ENCODE measurements at places on chromosomes 5 and 9. TPM values are rescaled to one million over a fixed set of nuclear protein-coding genes. Genes with fewer than 3 reads are reported as not detected.

GRCh38 chr9:91073049-91073810 lies 271.6 kb downstream of the SYK start:
- H3K4me1 ChIP-seq = peaks cover 9% of the 10 kb centered on the region
- no peak overlapping the region for H3K27ac ChIP-seq
- H3K27me3 ChIP-seq = peaks cover 7% of the 10 kb centered on the region
- DNase-seq = no peak
- no peak overlapping the region for H3K4me3 ChIP-seq

DNA sequence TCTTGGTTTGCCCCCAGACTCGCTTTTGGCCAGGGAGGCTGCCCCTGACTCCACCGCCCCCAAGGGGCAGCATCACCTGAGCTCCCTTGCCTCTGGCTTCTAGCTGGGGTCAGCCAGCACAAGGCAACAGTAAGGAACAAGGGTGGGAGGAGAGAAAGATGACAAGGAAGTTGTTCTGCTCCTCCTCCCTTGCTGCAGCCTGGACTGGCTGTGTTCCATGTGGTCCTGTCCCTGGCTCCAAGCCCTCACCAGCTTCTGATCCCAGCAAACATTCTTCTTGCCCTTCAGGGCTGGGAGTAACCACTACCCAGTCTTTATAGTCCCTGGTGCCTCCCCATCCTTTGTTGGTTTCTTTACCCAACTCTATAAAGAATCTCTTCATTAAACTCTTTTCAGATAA lies 100.3 kb upstream of the SPIN1 start:
- H3K36me3 ChIP-seq = peaks cover 12% of the 10 kb centered on the region
- no peak overlapping the region for H3K27ac ChIP-seq
- H3K27me3 ChIP-seq = no peaks in the 10 kb centered on the region
- no peak overlapping the region for H3K4me3 ChIP-seq

DNA sequence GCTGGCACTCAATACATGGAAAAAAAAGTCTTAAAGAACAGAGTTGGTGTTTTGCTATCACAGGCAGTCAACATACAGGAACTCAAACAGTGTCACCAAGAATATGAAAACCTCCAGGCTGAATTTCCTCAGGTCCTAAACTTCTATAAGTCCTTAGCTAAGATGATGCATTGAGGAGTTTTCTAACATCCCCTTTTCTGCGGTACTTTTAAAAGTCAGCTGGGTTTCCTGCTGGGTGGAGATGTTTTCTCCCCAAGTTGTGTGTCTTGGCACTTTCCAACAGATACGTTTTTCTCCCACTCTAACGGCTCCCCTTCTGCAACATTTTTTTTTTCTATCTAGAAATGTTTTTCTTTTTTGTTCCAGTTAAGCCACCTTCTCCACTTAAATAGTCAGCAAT lies 244.8 kb upstream of the HAPLN1 start:
- H3K4me1 ChIP-seq = no peaks in the 10 kb centered on the region
- H3K4me3 ChIP-seq = no peak overlapping the region
- H3K27me3 ChIP-seq = no peaks in the 10 kb centered on the region
- H3K27ac ChIP-seq = no peak overlapping the region
- no peak for DNase-seq

- peak overlapping the region; percentile 90 for H3K27ac ChIP-seq
- no peaks in the 10 kb centered on the region for H3K27me3 ChIP-seq
- peak; percentile 46 for DNase-seq
- H3K4me3 ChIP-seq = peak overlapping the region; percentile 77
These were observed 8.2 kb downstream of the RAPGEF1 start for GRCh38 chr9:131731644-131732043.

- no peaks in the 10 kb centered on the region for H3K36me3 ChIP-seq
- H3K27ac ChIP-seq = no peak overlapping the region
- no peaks in the 10 kb centered on the region for H3K4me1 ChIP-seq
- DNase-seq = no peak
- no peaks in the 10 kb centered on the region for H3K27me3 ChIP-seq
- no peak overlapping the region for H3K4me3 ChIP-seq
These were observed 178.7 kb downstream of the SPATA31D1 start for GRCh38 chr9:82167296-82167695.

GRCh38 chr9:85741095-85741874 lies 469 bp downstream of the AGTPBP1 start:
- H3K4me3 ChIP-seq = peak overlapping the region; percentile 89
- no peak for DNase-seq
- no peaks in the 10 kb centered on the region for H3K27me3 ChIP-seq
- H3K36me3 ChIP-seq = no peaks in the 10 kb centered on the region
- peak overlapping the region; percentile 92 for H3K27ac ChIP-seq
- peaks cover 34% of the 10 kb centered on the region for H3K4me1 ChIP-seq

DNA sequence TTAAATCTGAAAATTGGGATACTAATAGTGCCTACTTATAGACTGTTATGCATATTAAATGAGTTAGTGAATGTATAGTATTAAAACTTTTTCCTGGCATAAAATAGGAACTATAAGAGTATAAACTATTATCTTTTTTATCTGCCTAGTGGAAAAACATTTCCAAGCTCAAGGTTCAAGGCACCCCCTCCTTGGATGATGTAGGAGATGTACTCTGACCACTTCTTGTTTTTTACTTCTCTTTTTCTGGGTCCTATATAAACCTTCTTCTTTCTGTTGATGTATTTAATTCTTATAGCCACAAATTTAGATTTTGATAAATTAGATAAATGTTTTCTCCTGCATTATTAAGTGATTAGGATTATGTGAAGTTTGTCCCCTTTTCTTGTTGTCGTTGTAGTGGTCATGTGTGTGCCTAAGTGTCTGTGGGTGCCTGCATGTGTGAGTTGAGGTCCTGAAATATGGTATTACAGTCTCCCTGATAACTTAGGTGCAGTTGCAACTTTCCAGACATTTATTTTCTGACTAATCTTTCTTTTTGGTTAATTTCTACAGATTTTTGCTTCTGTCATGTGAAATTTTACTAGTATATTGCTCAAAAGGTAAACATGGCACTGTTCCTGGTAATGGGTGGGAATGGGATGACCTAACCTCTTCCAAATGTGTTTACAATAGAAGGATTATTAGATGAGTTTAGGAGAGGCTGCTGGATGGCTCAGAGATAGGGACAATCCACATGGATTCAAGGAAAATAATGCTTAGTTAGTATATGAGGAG lies 160.8 kb upstream of the CDKN2B start:
- H3K27ac ChIP-seq = no peak overlapping the region
- H3K4me1 ChIP-seq = peaks cover 3% of the 10 kb centered on the region
- no peak for DNase-seq
- no peaks in the 10 kb centered on the region for H3K36me3 ChIP-seq
- H3K4me3 ChIP-seq = no peak overlapping the region
- peaks cover 12% of the 10 kb centered on the region for H3K27me3 ChIP-seq

DNA sequence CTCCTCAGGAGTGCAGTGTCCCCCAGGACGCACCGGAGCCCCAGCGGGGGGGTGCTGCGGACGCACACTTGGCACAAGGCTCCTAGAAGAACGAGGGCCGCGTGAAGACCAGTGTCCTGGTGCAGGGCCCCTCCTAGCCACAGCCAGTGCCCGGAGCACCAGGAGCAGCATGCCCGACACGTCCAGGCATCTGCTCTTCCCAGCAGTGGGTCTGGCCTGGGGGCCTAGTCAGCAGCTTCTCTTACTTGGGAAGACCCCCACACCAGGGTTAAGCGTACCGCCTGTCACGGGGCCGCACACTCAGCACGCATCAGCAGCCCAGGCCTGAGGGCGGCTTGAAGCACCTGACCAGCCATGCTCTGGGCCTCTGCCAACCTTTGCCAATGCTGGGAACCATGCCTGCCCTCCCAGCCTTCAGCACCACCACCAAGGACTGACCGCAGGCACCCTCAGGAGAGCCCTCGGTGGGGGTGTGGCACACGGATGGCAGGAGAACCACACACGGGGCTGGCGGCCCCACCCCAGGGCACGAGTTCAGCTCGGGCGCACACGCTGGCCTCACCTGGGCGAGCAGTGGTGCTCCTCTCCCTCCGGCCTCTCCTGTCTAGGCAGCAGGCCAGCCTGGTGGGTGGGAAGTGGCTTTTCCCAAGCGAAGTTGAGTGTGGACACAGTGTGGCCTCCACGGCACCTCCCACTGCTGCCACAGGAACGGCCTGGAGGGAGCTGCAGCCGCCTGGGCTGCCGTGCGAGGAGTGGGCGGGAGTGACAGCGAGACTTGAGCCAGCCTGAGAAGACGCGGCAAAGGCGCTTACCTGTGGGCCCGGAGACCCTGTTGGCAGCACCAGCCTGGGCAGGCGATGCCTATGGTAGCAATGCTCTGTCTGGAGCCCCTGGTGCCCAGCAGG lies 12.0 kb upstream of the AJM1 start:
- H3K27me3 ChIP-seq = no peaks in the 10 kb centered on the region
- peaks cover 2% of the 10 kb centered on the region for H3K36me3 ChIP-seq
- H3K4me1 ChIP-seq = no peaks in the 10 kb centered on the region
- no peak overlapping the region for H3K27ac ChIP-seq

DNA sequence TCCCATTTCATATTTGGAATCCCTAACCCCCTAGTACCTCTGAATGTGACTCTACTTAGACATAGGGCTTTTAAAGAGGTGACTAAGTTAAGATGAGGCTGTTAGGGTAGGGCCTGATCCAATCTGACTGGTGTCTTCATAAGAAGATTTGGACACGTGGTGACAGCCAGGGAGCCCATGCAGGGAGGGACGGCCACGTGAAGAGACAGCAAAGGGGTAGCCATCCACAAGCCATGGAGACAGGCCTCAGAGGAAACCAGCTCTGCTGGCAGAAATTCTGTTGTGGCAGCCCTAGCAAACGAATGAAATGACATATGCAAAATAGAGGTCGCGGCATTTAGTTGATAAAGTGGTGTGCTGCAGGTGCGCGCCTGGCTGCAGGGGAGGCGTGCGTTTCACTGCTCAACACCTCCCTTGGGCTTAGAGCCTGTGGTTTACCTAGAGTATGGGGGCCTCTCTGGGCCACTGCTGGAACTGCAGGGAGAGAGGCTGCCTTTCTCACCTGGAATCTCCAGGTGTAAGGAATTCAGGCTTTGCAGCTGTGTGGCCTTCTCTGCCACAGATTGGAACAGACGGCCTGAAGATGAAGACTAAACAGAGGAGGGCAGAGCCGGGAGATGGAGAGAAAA lies 7.1 kb upstream of the AFAP1L1 start:
- H3K27me3 ChIP-seq = peaks cover 4% of the 10 kb centered on the region
- peaks cover 2% of the 10 kb centered on the region for H3K36me3 ChIP-seq
- H3K4me3 ChIP-seq = no peak overlapping the region
- H3K27ac ChIP-seq = no peak overlapping the region
- peak; percentile 29 for DNase-seq
- H3K4me1 ChIP-seq = peaks cover 3% of the 10 kb centered on the region

DNA sequence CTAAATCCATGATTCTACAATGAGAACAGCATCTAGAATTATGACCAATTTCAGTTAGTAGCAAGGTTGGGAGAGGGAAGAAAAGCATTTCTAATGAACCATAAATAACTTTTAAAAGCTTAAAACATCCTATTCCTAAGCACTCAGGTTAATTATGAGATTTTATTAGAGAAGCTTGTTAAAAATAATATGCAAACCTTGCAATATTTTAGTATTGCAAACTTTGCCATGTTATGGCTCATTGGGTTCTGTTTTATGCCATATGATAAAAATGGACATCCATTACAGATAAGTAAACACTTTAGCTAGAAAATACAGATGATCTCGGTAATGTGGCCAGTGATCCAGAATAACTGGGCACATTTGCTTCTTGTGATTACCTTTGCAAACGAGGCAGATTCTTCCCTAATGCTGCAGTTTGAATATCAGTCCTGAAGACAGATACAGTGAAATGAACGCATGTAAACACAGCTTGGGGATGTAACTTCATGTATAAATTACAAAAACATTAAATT lies 447.0 kb downstream of the PLK2 start:
- H3K4me1 ChIP-seq = no peaks in the 10 kb centered on the region
- no peaks in the 10 kb centered on the region for H3K27me3 ChIP-seq
- DNase-seq = no peak
- no peaks in the 10 kb centered on the region for H3K36me3 ChIP-seq
- no peak overlapping the region for H3K27ac ChIP-seq

DNA sequence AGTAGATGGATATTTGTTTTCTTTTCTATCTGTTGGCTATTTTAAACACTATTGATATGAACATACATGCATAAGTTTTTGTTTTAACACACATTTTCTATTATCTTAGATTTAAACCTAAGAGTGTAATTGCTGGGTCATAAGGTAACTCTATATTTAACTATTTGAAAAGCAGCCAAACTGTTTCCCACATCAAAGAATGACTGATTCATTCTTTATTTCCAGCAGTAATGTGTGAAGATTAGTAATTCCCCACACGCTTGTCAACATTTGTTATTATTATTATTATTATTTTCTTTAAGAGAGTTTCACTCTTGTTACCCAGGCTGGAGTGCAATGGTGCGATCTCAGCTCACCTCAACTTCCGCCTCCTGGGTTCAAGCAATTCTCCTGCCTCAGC lies 1495.8 kb downstream of the EFNA5 start:
- no peaks in the 10 kb centered on the region for H3K27me3 ChIP-seq
- H3K27ac ChIP-seq = no peak overlapping the region
- no peaks in the 10 kb centered on the region for H3K36me3 ChIP-seq
- no peak overlapping the region for H3K4me3 ChIP-seq
- DNase-seq = no peak

GRCh38 chr5:151745071-151745705 lies 13.2 kb downstream of the ATOX1 start:
- H3K4me3 ChIP-seq = no peak overlapping the region
- H3K36me3 ChIP-seq = peaks cover 24% of the 10 kb centered on the region

DNA sequence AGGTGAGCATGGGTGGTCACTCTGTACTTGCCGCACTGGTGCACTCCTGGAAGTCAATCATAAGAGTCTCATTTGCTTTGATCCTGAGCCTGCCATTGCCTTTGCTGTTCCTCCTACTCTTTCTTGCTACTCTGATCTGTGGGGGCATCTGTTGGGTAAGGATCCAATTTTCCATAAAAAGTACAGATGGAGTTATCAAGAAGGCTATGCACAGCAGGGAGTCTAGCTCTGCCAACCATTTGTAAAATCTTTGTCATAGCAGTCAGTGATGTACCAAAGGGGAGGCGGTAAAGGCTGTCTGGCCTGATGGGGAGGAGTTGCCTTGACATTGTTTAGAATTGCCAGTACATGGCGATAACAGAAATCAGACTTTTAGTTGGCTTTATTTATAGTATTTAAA lies 109.0 kb upstream of the PLPPR1 start:
- no peaks in the 10 kb centered on the region for H3K36me3 ChIP-seq
- no peak overlapping the region for H3K27ac ChIP-seq
- H3K4me1 ChIP-seq = no peaks in the 10 kb centered on the region
- H3K4me3 ChIP-seq = no peak overlapping the region

DNA sequence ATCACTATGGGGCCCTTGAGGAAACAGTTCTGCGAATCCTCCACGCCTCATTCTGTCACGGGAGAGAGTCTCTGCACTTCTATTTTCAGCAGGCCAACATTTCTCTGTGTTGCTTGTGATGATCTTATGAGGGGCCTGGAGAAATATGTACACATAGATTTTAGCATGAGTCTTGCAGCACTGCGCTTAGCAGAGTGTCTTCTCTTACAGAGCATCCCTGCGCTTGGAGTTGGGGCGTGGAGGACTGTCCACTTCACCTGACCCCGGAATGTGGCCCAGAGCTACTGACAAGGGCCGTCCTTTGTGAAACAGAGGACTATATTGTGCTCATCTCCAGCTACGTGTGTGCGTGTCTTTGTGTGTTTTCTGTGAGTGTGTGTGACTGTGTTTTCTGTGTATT lies 428.2 kb upstream of the IRX4 start:
- no peak for DNase-seq
- H3K4me3 ChIP-seq = no peak overlapping the region
- no peak overlapping the region for H3K27ac ChIP-seq
- no peaks in the 10 kb centered on the region for H3K27me3 ChIP-seq
- no peaks in the 10 kb centered on the region for H3K4me1 ChIP-seq

SLC34A1 gene
- total RNA-seq = not detected

STK32A gene
- not detected for total RNA-seq

SPINK7 gene
- total RNA-seq = not detected

LIFR gene
- total RNA-seq = not detected

EFCAB9 gene
- not detected for total RNA-seq

SUSD3 gene
- total RNA-seq = 28.8 TPM

TEX48 gene
- total RNA-seq = 0.70 TPM

NPR3 gene
- not detected for total RNA-seq

IFNB1 gene
- total RNA-seq = 1.2 TPM

ZFAND5 gene
- total RNA-seq = 95.2 TPM

Measured in activated naive CD8-positive, alpha-beta T cell treated with anti-CD3 and anti-CD28 coated beads for 36 hours (primary cell).